ENCODE measurements at places on chromosomes 16 and 17. TPM values are rescaled to one million over a fixed set of nuclear protein-coding genes. Genes with fewer than 3 reads are reported as not detected.

DNA sequence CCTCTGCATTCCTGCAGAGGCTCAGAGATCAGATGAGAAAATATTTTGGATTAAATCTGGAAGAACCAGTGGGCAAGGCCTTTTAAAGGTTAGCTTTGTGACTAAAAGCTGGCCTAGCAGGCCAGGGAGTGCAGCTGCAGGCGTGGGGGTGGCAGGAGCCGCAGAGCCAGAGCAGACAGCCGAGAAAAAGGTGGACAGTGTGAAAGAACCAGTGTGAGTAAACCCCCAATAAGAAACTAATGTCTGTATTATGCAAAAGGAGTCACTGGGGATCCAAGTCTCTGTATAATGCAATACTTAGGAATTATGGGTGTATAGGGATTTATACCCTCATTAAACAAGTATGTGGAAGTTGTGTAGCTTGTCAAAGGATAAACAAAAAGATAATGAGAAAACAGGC, 21.4 kb upstream of the SPACA3 start:
- no peak for DNase-seq

DNA sequence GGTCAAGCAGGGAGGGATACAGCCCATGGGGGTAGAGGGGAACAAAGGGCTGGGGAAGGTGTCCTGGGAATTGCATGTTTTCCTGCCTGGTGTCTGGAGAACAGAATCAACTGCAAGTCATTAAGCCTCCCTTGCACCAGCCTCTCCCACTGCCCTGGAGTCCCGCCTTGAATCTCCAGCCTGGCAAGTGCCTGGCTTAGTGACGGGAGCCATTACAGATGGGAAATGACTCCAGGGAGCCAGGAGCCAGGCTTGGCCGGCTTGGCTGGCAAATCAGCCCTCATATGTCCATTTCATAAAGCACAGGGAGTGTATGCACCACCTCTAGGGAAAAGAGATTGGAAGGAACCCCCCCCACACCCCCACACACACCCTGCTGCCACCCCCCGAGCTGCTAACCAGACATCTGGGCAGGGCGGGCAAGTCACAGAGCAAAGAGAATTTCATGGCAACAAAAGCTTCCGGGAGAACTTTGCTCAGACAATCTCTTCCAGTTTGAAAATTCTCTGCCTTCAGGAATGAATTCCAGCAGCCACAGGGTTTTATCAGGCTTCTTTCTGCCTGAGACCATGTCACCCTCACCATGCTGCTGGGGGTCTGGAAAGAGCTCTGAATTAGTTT, 127.7 kb downstream of the NTN1 start:
- DNase-seq: no peak

GRCh38 chr16:1772908-1773702, at the start of gene MRPS34:
Gene MRPS34 (minus strand): TSS chr16:1773134. CDS start chr16:1773119, 15 bp downstream.
- DNase-seq: peak; percentile 93

GRCh38 chr17:40168262-40168832, 8.9 kb upstream of the RAPGEFL1 start:
- peak; percentile 74 for DNase-seq

- DNase-seq: no peak
Measured at GRCh38 chr17:57694051-57694450, 51.0 kb downstream of the CCDC182 start.

- DNase-seq: peak; percentile 40
Measured at GRCh38 chr16:53094013-53094630, 39.3 kb downstream of the CHD9 start.

GRCh38 chr17:34110315-34110714, 144.8 kb upstream of the CCL2 start:
- DNase-seq: peak; percentile 85

DNA sequence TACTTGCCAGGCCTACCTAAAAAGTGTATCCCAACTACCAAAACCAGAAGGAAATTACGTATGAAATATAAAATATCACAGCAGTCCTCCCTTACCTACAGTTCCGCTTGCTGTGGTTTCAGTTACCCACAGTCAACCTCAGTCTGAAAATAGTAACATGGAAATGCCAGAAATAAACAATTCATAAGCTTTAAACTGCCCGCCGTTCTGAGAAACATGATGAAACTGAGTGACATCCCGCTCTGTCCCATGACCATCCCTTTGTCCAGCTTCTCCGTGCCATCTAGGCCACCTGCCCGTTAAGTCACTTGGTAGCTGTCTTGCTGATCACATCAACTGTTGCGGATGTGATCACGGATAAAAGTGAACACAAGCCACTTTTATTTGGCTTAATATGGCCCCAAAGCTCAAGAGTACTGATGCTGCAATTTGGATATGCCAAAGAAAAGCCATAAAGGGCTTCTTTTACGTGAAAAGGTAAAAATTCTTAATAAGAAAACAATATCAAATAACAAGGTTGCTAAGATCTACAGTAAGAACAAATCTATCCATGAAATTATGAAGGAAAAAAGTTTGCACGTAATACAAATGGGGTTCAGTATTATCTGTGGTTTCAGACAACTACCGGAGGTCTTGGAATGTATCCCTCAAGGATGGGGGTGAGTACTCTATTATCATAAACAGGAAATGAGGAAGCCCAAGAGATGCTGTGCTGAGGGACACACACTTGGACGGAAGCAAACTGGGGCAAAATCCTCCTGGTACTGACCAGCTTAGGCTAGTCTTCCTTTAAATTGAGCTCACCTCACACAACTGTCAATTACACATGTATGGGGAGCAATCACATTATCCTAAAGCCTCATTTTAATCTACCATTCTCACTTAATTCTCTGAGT, 8.2 kb downstream of the USP22 start:
- DNase-seq: no peak

GRCh38 chr16:70772493-70772892, 28.5 kb downstream of the VAC14 start:
- no peak for DNase-seq

- DNase-seq: peak; percentile 72
Measured at GRCh38 chr16:50266337-50267091, at the start of gene ADCY7. Gene ADCY7 (plus strand): TSS chr16:50266551. CDS start chr16:50288180, 21,629 bp downstream.

XAF1 gene
- 19.7 TPM for total RNA-seq

HASPIN gene
- 2.3 TPM for total RNA-seq

All from tongue (tissue), 3 donors.